ENCODE measurements at places on chromosomes 3 and 15.

DNA sequence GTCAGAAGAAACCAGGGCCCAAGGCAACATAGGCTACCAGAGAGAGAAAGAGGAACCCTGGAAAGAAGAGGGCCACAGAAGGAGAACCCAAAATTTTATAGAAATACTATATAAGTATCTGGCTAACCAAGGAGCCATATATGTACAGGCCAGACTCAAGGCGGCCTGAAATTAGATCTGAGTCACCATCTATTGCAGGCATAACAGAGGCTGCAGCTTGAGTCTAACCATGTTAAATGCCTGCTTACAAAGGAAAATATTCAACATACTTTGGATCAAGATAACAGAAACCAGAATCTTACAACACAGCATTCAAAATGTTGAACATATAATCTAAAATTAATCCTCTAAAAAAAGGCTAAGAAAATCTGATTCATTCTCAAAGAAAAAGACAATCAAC lies 23.1 kb downstream of the IGSF11 start:
- no peak for DNase-seq

DNA sequence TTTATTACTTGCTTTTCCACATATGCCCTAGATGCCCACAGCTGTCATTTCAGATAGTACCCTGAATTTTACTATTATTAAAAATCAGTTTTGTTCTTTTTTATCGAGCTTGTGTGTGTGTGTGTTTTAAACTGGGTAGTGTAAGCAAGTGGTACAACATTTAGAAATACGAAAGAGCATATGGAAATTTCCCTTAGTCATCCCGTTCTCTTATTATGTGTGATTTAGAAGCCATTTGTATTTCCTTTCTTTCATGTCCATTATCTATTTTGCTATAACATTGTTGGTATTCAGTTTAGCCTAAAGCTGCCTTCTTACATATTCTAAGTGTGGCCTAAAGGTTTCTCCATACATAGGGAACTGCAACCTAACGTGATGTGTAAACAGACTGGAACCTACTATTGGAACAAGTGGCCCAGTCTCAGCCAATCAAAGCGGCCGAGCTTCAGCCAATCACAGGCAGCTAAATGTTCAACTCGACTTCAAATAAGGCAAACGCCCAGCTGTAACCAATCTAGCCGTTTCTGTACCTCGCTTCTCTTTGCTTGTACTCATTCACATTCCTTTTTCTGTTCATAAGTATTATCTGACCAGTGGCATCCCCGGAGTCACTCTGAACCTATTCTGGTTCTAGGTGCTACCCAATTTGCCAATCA lies 14.7 kb upstream of the SYN2 start:
- no peak for DNase-seq

DNA sequence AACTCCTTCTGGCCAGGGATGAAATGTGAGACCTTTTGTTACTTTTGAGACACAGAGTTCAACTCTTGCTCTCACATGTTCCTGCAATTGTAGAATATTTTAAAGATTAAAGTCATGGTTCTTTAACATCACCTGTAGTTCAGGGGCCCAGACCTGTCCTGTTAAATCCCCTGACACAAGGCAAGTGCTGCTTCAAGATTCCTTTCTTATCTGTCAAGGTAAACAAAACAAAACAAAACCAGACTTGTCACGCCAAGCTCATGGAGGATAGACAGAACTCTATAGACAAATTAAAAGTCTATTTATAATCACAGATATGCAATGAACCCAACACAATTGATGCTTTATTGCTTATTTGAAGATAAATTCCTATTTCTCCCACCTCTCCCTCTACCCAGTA lies 48.6 kb upstream of the NEDD4 start:
- no peak for DNase-seq

GRCh38 chr15:55823699-55824340 lies 80.9 kb upstream of the PRTG start:
- DNase-seq: no peak

GRCh38 chr15:47719730-47720129 lies 2.4 kb downstream of the SEMA6D start:
- no peak for DNase-seq

GRCh38 chr3:140509534-140509933 lies 168.3 kb upstream of the TRIM42 start:
- DNase-seq: no peak

DNA sequence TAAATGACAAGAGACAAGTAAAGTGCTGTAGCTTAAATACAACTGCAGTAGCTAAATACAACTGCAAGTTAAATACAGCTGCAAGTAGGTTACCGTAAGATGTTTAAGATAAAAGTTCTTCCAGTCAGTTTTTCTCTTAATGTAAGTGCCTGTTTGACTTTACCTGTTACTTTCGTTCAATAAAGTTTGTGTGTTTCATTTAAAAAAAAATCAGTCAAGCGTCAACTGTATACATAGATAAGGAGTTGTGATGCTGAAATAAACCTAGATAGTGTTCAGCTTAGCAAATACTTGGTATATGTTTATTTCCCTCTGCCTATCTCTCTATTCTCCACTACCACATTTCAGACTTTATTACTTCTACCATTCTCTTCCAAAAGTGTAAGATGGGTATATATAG lies 221.2 kb downstream of the NR2F2 start:
- DNase-seq: no peak

DNA sequence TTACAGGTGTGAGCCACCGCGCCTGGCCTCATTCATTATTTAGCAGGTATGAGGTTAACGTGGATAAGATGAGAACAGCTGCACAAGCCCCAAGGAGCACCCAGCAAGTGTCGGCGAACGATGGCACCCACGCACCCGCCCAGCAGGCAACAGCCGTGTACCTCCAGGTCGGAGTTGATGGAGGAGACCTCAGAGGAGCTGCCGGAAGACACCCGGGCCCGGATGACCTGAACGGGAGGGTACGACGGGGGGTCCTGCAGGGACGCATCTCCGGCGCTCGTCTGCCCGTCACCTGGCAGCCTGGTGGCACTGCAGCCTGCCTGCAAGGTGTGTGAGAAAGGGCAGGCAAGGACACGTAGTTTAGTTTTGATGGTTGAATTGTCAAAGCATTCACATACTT lies 29.1 kb downstream of the TMEM44 start:
- no peak for DNase-seq

DNA sequence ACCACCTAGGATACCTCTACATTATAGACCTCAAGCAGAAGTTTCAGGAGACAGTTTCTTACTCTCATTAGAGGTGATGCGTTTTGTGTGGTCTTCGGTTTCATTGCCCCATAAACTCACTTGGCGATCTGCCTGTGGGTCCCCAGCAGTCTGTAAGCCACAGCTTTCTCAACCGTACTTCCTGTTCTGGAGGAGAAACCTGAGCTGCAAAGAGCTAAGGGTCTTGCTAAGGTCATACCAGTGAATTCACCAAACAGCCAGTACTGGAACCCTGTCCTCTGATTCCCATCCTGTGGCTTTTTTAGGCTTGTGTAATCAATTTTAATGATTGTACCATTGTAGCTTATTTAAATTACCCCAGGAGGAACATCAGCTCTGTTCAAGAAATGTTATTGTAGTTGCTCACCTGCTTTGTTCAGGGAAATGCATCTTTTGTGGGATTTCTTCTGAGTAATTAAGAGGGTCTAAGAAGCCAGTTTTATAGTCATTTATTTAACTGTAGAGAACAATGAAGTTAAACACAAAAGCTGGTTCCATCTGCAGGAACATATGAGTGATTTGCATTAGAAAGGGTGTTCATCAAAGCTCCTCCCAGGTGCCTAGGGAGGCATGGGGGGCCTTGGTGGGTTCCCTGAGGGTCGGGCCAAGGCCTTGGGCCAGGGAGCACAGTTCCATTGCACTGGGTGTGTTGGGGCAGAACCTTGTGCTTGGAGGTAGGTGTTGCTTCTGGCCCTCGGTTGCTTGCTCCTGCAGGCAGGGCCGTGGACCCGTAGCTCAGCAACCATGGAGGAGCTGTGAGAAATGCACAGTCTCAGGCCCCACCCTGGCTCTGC lies 69.6 kb downstream of the APBA2 start:
- DNase-seq: no peak

- DNase-seq: no peak
These were observed 115.4 kb downstream of the IGF2BP2 start for GRCh38 chr3:185709251-185709955.

- no peak for DNase-seq
These were observed 359.8 kb downstream of the ULK4 start for GRCh38 chr3:41602121-41602520.

DNA sequence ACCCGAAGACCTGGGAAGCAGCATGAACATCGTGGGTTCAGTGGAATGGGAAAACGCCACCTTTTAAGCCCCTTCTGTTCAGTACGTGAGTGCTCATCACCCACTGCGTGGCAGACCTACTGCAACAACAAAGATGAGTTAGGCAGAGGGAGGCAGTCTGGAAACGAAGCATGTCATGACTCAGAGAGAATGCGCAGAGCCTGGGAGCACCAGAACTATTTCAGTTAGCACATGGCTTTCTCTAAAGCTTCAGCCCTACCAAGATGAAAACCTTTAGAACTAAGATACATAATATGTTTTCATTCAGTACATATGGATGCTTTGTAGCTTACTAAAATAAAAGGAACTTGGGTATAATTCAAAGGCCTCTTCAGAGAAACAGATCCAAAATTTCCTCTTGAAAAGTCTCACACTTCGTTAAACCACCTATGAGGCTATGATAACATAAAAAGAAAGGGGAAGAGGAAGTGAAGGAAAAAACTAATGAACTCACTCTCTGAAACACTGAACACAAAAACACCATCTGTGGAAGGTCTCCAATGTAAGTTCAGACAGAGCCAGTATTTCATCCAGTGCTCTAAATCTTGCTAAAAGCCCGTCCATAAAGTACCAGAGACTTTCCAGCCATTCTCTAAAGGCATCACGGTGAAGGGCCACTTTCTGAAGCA lies 140.1 kb downstream of the OCA2 start:
- DNase-seq: no peak

- DNase-seq: no peak
These were observed 83.8 kb downstream of the PTPRG start for GRCh38 chr3:61645148-61645547.

DNA sequence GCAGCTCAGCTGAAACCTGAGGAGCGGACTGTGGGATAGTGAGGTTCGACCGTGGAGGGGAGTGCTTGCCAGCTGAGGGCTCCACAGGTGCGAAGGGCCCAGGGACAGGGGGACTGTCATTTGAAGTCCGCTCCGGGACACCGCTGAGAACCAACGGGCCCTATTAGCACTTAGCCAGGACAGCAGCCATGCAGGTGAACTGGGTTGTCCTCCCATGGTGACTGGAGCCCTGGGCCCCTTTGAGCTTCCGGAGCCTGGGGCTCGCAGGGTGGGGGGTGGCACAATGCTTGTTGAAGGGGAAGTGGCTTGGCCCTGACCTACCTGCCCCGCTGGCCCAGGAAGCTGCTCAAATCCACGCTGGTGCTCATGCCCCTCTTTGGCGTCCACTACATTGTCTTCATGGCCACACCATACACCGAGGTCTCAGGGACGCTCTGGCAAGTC lies 24.7 kb downstream of the PTH1R start:
- DNase-seq: no peak

- no peak for DNase-seq
These were observed 117.0 kb downstream of the FILIP1L start for GRCh38 chr3:99997293-99997692.

DNA sequence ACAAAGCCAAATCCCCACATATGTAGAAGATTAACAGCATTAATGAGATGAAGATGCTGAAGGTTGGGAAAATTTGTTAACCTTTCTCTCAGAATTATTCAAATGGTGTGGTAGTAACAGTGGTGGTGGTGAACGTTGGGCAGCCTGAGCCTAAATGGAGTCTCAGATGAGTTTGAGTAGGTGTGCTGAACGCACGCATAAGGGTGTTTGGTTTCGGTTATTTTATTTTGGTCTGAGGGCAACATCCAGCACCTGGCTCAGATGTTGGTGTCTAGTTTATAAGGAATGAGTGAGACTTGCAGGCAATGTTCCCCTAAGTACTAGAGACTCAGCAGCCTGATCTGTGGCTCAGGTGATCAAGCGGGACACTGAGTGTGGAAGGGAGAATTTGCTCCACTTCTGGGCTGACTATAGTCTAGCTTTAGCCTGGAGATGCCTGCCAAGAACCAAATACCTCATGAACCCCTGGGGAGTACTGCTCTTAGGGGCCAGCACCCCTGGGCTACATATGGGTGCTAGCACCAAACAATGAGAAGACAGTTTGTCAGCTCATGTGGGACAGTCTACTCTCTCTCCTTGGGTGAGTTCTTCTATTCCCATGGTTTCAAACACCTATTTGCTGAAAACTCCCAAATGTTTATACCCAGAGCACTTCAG lies 39.5 kb upstream of the ATP2C1 start:
- DNase-seq: no peak
